ENCODE measurements at places on chromosomes 3 and 15.
A peak's percentile ranks its signal among the peaks of the same experiment; 100 is the strongest.

- DNase-seq: no peak
Measured at GRCh38 chr3:107813026-107813425, 277.8 kb downstream of the CD47 start.

DNA sequence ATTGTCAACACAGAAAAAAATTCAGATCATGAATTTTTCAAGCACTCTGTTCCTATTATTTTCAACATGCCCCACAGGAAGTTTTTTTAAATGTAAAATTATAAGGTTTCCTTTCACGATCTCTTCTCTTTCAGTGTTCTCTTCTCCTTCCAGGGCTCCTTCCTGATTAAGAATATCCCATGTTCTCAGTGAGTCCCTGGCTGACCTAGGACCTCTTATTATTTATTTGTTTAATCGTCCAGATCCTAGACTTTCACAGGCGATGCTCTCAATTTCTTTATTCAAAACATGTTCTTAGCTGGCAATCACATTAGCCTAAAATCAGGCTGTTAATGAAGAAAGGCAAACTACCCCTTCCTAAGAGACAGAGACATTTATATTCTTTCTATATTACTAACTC lies 124.3 kb downstream of the ABI3BP start:
- DNase-seq: no peak

DNA sequence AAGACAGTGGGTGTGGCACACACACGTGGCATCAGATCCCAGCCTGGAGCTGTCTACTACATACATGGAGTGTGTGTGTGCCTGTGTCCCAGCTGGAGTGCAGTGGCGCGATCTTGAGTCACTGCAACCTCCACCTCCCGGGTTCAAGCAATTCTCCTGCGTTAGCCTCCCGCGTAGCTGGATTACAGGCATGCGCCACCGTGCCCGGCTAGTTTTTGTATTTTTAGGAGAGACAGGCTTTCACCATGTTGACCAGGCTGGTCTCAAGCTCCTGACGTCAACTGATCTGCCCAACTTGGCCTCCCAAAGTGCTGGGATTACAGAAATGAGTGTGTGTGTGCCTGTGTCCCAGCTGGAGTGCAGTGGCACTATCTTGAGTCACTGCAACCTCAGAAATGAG lies 108.8 kb downstream of the IL12A start:
- no peak for DNase-seq

DNA sequence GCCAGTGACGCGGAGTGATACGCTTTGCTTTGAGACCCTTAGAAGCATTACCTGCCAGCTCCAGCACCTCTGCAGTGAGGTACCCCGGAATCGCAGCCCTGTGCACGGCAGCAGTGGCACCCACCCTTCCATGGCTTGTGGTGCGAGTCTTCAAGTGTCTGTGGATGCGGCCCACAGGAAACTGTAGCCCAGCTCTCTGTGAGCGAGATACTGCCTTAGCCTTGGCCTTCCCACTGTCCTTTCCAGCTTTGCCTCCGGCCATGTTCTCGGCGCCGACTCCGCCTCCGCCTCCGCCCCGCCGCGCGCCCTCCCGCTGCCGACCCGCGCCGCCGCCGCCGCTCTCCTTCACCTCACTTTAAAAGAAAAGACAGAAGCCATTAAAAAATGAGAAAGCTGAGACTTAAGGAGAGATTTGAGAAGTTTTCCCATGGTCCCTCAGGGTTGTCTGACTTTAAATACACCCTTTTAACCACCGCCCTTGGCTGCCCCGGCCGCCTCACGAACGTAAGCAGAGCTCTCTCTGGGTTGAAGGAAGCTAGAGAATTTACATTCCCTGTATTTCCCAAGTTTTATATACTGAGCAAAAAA lies 78.5 kb upstream of the FAM174B start:
- no peak for DNase-seq

- no peak for DNase-seq
Measured at GRCh38 chr3:78668302-78668701, 1099.5 kb downstream of the ROBO1 start.

GRCh38 chr3:133868186-133868585 lies 27.5 kb downstream of the RAB6B start:
- DNase-seq: no peak

GRCh38 chr3:185253645-185254410 lies at the start of gene EHHADH:
Gene EHHADH, minus strand, starts transcription at chr3:185254049. Its CDS starts 27 bp downstream, at chr3:185254022.
- peak; percentile 73 for DNase-seq

DNA sequence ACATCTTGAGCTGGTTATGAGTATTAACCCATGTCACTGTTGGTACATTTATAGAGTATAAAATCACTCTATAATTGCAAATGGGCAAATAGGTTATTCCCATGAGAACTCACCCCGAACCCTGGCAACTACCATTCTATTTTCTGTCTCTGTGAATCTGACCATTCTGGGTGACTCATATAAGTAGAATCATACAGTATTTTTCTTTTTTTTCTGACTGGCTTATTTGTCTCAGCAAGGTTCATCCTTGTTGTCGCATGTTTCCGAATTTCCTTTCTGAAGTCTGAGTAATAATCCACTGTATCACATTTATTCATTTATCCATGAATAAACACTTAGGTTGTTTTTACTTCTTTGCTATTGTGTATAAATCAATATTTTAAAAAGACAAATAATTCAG lies 59.9 kb upstream of the CHRM5 start:
- DNase-seq: no peak

DNA sequence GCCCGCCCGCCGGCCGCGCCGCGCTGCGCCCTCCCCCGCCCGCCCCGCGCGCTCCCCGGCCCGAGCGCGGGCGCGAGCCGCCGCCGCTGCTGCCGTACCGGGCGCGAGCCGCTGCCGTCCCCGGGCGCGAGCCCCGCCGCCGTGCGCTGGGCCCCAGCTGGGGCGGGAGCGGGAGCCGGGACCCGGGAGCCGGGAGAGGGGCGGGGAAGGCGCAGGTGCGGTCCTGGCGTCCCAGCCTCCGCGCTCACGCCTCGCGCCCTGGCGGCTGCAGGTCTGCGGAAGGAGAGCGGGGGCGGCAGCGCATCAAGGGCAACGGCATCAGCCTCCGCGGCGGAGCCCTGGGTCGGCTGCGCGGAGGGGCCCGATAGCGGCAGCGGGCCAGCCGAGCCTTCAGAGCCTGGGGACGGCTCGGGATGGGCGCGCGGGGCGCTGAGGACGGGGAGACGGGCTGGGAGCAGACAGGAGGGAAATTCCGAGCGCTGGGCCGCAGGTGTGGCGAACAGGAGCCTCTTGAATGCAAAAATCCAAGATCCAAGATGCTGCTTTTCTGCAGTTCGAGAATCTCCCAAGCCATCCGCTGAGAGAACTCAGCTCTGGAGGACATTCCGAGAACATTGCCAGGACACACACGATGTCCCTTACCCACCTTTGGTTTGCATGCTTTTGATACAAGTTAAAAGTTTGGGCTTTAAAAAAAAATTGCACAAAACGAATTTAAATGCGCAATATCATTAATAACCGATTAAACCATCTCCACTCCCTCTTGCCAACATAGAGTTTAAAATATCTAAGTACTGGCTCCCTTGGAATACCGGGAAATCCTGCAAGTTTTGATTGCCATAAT lies 251.1 kb downstream of the TJP1 start:
- DNase-seq: no peak

- DNase-seq: no peak
Measured at GRCh38 chr3:94643400-94643799, 580.5 kb downstream of the NSUN3 start.

GRCh38 chr15:92407916-92408315 lies 14.2 kb downstream of the ST8SIA2 start:
- no peak for DNase-seq

Data from inflammatory macrophage (primary cell).